ENCODE measurements at places on chromosomes 5 and 9.

DNA sequence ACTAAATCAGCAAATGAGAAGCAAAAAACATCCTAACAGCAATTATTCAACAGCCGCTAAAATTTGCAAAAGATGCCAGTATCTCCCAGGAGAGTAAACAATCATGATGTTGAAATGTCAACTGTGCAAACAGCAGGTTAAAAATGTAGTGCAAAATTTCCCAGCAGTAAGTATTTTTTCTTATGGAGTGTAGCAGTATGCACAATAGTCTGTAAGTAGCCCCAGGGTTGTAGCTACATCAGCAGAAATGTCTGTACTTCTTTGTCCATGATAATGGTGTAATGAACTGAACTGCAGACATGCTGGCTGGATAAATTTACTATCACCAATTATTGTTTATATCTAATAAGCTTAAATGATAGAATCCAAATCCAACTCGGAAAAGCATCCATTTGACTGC is 31.4 kb downstream of the GRIN3A start:
- no peak for DNase-seq

DNA sequence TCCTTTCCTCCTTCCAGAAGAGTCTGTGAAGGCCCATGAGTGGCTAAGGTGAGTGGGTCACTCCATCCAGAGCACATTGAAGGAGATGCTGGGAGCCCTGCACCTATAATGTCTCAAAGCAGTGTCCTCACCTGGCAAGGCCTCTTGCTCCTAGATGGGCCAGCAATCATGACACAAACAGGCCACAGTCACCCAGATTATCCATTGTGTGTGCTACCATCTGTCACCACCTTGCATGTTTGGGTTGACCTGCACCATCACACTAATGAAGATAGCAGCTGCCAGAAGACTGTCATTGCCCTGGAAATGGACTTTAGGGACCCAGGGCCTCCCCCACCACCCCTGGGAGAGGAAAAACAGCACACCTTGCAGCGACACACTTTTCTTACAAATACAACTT is 69.6 kb downstream of the GABBR2 start:
- DNase-seq, result no peak

DNA sequence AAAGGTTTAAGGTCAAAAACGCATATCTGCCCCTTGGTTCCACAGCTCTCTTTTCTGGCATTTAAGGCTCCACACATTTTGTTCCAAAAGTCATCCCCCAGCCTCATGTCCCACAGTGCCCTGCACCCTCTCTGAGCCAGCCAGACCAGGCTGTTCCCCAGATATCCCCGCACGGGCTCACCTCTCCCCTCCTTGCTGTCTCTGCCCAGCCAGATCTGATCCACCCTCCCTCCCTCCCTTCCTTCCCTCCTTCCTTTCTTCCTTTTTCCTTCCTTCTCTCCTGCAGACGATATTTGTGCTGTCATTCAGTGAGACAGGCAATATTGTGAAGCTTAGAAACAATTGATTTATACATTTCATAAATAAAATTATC is 37.0 kb downstream of the DUSP1 start:
- no peak for DNase-seq

GRCh38 chr9:114611516-114612271 is 603 bp downstream of the TMEM268 start:
- no peak for DNase-seq

DNA sequence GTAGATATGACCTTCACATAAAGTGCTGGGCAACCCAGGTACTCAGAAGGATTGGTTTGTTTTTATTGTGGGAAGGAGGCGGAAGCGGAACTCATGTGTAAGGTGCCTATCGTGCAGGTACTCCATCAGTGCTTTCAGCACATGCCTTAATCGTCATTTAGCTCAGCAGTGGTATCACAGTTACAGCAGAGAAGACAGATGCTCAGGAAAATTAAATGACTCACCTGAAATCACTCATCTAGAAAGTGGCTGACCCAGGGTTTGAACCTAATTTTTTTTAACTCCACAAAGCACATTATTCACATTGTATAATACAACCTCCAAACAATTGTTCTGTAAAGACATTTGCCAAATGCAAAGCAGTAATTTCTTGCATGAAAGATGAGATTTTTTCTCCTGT is 2.2 kb downstream of the C5orf46 start:
- DNase-seq, result no peak

DNA sequence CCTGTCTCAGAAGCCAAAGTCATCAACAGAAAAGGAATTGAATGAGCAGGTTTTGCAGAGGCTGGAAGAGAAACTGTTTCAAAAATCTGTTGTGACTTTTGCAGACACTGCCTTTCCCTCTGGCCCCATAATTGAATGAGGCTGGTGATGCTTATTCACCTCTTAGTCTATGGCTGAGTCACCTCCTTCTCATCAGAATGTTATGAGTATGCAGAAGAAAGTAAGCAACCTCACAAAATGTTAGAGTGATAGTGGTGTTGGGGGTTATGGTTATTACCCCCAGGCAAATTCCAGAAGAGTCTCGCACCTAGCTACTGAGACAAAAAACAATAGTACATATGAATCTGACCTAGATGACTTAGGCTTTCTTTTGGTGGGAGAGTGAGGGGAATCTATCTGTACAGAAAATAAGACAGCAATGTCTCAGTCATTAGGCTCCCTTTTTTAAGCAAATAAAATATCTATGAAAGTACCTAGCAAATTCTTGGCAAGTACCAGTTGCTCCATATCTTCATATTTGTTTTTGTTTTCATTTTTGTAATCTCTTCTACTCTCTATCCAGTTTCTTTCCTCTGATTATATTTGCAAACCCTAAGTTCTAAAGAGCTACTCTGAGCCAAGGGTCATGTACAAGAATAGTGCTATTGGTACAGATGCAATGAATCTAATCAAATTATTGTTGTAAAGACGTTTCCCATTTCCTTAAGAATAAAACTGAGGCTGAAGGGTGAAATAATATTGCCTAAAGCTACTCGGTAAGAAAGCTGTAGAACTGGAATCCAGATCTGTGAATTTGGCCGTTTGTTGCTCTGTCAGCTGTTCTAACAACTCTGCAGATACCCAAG is 498.1 kb upstream of the TNC start:
- no peak for DNase-seq

- DNase-seq, result no peak
Observed at GRCh38 chr9:14085810-14086209, 228.1 kb downstream of the NFIB start.

- no peak for DNase-seq
Observed at GRCh38 chr5:115262011-115262320, 711 bp downstream of the PGGT1B start.

GRCh38 chr5:62938927-62939326 is 360.3 kb downstream of the LRRC70 start:
- DNase-seq, result no peak

DNA sequence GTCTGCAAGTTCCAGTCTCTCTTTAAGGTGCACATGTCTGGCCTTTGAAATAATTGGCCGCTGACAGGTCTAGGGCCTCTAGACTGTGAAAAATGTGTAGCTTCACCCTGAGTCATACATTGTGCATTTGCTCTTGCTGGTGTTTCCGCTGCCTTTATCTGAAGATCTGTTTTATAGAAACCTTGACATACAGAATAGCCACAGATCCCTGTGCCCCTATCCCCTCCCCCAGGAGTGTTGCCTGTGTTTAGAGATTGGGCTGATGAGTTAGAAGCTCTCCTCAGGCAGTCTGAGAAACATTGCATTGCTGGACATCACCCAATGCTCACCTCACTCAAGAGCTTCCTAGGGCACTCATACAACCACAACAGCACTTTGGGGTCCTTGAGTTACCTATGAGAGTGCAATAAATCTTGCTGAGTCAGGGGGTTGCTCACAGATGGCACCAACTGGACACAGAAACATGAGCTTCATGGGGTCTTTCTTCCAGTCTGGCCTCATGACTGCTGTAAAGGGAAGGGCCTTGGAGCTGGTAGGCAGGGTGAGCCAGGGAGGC is 3.8 kb upstream of the ZNF782 start:
- DNase-seq, result no peak

DNA sequence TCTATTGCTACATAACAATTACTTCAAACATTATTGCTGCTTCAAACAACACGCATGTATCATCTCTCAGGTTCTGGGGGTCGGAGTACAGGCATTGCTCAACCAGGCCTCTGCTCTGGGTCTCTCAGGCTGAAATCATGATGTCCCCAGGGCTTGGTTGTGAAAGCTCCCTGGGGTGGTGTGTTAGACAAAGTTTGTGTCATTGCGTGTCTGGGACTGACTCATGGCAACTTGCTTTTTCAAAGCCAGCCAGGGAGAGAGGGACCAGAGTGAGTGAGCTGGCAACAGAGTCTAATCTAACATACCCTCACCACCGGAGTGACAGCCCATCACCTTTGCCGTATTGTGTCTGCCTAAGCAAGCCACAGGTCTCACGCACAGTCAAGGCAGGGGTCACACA is 259.2 kb upstream of the NFIL3 start:
- DNase-seq, result no peak

DNA sequence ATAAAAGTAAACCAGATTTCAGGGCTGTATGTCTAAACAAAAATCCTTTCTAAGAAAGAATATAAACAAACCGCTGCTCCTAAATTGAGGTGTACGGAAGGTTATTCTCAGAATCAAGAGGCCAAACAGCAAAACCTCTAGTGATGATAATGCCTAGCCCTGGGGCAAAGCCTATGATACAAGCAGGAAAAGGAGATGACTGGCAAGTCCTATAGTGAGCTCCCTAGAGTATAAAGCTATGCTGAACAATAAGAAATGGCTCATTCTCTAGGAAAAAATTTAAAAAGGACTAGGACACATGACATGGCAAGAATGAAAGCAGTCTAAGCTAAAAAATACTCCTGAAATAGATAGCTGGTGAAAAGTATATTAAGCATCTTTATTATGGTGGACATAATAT is 187.1 kb downstream of the BNC2 start:
- DNase-seq, result no peak

DNA sequence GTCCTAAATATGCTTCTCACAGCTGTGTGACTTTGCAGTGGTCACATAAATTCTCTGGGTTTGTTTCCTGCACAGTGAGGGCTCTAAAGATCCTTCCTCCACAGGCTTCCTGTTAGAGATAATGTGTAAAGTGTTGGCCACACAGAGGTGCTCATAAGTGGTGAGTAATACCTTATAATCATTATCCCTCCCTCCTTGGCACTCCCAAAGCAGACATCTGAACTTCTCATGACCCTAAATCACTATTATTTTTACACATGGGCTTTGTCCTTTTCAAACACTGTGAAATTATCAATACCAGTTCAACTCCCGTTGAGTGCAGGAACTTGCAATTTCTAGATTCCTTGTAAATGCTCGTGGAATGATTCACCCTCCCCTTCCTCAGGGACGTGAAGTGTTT is 100.2 kb downstream of the BRINP1 start:
- no peak for DNase-seq

DNA sequence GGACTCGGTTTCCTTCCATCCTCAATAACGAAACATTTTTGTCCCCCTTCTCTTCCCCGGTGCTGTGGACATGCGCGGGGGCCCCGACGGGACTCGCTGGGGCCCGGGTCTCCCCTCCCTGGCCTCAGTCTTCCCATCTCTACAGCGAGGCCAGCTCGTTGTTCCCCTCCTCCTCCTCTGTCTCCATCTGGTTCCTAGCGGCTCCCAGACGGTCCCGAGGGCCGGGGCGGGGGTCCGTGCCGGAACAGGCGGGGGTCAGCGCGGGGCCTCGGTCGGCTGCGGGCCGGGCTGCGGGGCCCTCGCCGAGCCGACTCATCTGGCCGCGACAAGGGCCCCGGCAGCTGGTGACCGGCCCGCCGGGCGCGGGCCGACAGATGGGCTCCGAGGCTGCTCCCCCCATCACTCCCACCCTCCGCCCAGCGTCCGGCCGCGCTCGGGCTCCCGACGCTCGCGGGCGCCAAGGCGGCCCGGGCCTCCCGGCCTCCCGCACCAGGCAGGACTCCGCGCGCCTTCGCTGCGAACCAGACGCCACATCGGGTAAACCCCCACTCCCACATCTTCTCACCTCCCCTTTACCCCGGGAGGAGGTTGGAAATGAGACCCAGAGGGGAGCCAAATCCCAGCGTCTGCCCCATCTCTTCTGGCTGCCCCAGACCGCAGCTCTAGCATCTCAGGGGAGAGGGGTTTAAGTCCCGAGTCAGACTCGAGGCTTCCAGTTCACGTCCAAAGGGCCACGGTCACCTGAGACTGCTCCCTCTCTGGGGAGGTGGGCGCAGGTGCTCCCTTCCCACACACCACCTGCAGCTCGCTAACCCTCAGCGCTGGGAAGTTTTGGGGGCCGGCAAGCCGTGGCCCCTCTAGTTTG is 8.1 kb downstream of the BARHL1 start:
- DNase-seq, result no peak

DNA sequence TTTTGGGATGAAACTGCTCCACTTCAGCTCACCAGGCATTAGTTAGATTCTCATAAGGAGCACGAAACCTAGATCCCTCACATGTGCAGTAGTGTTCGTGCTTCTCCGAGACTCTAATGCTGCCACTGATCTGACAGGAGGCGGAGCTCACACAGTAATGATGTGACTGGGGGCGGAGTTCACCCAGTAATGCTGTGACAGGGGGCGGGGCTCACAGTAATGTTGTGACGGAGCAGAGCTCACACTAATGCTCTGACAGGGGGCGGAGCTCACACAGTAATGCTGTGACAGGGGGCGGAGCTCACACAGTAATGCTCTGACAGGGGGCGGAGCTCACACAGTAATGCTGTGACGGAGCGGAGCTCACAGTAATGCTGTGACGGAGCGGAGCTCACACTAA is 27.1 kb upstream of the LRRC14B start:
- no peak for DNase-seq

DNA sequence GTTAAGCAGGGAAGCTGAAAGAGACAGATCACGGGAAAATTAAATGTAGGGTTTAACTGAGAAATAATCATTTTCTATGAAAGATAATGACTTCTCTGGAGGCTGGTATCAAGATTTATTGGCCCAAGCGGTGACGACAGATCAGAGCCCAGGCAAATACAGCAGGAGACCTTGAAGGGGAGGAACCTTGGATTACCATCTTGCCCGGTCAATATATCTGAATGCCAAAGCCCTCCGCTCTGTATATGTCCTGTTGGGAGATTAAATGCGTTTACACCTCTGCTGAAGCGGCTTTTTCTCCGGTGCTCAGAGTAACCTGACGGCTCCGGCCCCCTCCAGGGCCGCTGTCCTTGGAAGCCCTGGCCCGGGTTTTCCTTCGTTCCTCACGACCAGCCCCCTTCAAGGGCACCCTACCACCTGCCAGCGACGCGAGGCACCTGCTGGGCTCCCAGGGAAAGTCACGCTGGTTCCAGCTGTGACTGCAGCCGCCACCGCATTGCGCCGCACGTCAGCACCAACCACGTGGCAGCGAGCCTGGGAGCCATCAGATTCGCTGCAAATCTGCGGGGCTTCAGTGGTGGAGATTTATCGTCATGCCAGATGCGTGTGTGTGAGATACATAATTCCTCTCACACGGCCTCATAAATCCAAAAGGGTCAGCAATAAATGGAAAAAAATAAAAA is 4.4 kb upstream of the QSOX2 start:
- DNase-seq, result no peak

DNA sequence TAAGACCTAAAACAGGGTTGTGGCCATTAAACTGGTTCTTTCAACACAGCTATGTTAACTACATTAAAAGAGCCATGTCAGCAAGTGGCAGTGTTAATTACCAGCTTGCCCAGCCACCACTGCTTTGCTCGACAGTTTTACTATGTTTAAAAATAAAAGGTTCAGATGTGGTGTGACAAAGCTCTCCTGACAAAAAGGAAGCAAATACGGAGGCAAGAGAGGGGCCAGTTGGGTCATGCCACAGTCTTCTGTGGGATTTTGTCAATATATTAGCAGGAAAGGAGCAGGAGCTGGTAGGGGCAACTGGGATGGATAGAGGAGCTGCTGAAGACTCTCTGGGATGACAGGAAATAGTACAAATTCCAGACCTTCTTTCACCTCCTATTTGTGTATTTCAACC is 113.5 kb upstream of the PCA3 start:
- DNase-seq, result no peak

- no peak for DNase-seq
Observed at GRCh38 chr5:127741412-127741811, 38.2 kb downstream of the CCDC192 start.
